ENCODE measurements at places on chromosomes 4 and X.

DNA sequence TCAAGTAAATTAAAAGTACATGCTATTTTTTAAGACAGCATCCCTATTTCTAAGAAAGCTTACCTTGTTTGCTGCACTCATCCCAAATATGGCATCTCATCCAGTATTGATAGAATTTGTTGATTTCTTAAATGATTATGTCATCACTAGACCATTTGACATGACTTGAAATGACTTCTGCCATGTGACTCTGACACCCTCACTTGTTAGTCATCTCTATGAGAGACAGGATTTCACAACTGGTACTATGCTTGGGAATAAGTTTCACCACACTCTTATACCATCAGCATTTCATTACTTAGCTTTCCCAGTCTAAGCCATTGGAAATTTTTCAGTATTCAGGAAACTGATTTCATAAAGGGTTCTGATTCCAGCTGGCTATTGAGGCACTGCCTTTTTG is 55.3 kb downstream of the TMPRSS11F start:
- DNase-seq: no peak

- no peak for DNase-seq
These were observed 100.8 kb downstream of the SPIN4 start for GRCh38 chrX:63250253-63250868.

- DNase-seq: no peak
These were observed 132.7 kb downstream of the PJA1 start for GRCh38 chrX:69032601-69033000.

GRCh38 chr4:140281828-140282552 is 91.5 kb upstream of the SCOC start:
- DNase-seq: no peak

DNA sequence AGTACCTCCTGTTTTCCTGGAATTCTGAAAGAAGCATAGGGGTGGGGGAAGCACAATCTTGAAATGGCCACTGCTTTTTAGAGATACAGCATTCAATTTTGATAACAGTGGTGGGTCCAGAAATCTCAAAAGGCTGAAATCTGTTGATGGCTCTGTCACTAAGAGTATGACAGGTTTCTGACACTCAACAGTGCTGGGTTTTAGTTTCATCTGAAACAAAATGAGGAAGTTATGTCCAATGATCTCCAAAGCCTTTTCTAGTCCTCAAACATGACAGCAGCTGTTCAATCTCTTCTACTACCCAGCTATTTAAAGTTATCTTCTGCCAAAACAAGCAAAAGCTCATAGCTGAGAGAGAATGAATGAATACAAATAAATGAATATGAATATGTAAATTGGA is 110.5 kb downstream of the IL1RAPL1 start:
- DNase-seq: no peak

- DNase-seq: no peak
These were observed 510.6 kb upstream of the CNKSR2 start for GRCh38 chrX:20863649-20864048.

DNA sequence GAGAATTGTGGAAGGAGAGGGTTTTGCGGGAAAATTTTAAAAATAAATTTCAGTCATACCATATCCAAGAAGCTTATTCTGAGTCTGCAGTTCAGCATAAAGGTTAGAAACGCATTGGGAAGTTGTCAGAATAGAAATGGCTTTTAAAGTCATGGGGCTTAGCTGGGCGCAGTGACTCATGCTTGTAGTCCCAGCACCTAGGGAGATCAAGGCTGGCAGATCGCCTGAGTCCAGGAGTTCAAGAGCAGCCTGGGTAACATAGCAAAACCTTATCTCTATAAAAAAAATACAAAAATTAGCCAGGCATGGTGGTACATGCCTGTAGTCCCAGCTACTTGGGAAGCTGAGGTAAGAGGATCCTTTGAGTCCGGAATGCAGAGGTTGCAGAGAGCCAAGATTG is 3.9 kb upstream of the PLA2G12A start:
- DNase-seq: no peak

GRCh38 chrX:107707866-107708265 is 67.7 kb downstream of the TSC22D3 start:
- no peak for DNase-seq

GRCh38 chrX:40947276-40947675 is 138.0 kb upstream of the USP9X start:
- no peak for DNase-seq

Measured in NCI-H146 (cell line).